Activated naive CD4-positive, alpha-beta T cell treated with anti-CD3 and anti-CD28 coated beads, Interleukin-2, amount 50 U/mL, for 16 hours (primary cell): ENCODE measurements at places on chromosomes 13 and 19.

- DNase-seq = no peak
Observed at GRCh38 chr13:64934569-64935362, 2295.4 kb downstream of the PCDH9 start.

- DNase-seq = no peak
Observed at GRCh38 chr19:17564781-17565180, 9.3 kb downstream of the COLGALT1 start.

- no peak for DNase-seq
Observed at GRCh38 chr13:50188696-50189095, 173.5 kb downstream of the KCNRG start.

- no peak for DNase-seq
Observed at GRCh38 chr13:20258963-20259288, 26.8 kb upstream of the GJB6 start.

DNA sequence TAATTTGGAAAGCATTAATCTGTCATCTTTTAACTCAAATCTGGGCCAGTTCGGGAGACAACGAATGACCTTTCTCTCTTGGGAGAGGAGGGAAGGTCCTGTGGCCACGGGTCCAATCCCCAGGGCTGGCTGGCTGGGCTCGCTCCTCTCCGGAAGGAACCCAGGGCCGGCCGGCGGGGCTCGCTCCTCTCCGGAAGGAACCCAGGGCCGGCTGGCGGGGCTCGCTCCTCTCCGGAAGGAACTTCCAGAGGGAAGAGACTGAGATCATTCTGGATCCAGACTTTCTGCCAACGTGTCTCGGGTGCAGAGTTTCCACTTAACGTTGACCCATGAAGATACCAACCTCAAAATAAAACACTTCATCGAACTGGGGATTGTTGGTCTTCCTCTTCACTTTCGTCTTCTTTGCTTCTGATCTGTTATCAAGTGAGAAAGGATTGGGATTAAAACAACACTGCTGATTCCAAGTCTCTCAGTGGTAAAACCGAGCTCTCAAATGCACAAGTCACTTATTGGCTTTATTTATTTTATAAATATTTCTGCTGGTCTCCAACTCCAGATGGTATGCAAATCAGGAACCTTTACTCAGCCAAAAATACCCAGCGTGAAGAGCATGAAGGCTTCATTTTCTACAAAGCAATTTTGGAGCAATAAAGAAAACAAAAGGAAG lies 53.3 kb upstream of the C13orf46 start:
- no peak for DNase-seq

GRCh38 chr13:34256236-34256635 lies 438.3 kb downstream of the RFC3 start:
- no peak for DNase-seq

- DNase-seq = no peak
Observed at GRCh38 chr13:40509876-40510275, 156.6 kb downstream of the FOXO1 start.

DNA sequence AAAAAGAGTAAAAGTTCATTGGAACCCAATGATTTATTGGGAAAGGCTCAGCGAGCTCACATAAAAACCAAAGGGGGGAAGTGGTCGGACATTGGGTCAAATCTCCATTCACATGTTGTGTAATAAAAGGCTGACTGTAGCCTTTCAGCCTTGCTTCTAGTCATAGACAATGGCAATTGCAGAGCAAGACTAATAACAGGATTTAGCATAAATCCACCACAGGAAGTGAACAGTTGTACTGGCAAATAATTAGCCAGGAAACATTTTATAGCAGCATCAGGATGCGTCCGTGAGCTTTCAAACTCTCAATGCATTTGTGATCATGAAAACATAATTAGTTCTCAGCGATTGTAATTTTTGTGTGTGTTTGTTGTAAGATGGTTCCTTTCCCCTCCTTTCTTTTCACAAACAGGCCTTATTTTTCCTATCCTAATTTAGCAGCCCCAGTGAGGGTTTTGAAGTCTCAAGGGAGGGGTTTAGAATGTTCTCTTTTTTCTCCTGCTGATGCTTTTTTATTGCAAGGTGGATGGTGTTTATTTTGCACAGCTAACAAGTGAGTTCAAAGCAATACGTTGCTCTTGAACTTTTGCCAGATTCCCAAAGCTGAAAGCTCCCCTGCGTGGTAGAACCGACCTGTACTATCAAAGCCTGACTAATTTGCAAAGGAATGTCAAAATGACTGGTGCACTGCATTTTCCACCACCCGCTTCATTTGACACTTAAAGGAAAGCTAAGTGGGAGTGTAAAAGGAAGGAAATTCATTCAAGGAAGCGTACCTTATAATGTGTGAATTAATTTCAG lies 105.6 kb downstream of the SPRY2 start:
- no peak for DNase-seq

GRCh38 chr19:13069415-13070359 lies 33.0 kb downstream of the LYL1 start:
- no peak for DNase-seq

DNA sequence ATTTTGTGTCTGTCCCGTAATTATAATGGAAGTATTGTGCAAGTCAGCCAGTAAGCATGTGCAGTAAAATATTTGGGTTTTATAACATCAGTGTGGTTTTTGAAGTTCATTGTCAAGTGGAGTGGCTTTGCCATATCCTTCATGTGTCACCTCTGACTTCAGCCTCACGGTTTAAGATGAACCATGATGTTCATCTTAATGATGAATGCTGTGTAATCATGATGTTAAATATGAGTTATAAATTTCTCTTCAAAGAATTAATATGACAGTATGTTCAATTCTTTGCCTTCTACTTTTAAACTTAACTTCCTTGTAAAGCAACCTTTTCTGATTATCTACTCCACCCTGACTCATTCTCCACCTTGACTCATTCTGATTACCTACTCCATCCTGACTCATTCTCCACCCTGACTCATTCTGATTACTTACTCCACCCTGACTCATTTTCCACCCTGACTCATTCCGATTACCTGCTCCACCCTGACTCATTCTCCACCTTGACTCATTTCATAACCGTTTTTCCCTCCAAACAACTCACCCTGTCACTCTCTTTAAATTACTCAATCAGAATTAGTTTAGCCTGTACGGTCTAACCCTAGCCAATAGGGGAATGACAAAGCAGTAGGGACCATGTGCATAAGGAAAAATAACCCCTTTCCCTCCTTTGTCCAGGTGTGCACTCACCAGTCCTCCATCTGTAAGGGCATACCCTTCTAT lies 50.3 kb upstream of the ANKRD10 start:
- DNase-seq = no peak
